Trophoblast cell (in vitro differentiated cells and primary cell): ENCODE measurements at places on chromosomes 2 and 18.

DNA sequence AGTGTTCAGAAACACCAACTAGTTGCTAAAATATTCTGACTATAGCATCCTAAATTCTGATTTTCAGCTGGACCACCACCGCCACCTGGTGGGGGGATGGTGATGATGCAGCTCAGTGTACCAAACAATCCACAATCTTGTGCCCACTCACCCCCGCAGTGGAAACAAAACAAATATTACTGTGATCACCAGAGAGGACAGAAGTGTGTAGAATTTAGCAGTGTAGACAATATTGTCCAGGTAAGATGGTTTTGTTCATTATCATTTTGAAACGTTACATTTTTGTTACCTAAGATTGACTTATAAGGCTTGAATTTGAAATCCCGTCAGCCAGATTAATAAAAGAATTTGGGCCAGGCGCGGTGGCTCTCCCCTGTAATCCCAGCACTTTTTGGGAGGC is 31.7 kb upstream of the UBXN4 start:
- H3K4me1 ChIP-seq, result no peaks in the 10 kb centered on the region
- DNase-seq, result peak; percentile 37
- no peak overlapping the region for H3K4me3 ChIP-seq
- H3K27me3 ChIP-seq, result no peaks in the 10 kb centered on the region
- H3K36me3 ChIP-seq, result no peaks in the 10 kb centered on the region
- no peak overlapping the region for H3K27ac ChIP-seq

DNA sequence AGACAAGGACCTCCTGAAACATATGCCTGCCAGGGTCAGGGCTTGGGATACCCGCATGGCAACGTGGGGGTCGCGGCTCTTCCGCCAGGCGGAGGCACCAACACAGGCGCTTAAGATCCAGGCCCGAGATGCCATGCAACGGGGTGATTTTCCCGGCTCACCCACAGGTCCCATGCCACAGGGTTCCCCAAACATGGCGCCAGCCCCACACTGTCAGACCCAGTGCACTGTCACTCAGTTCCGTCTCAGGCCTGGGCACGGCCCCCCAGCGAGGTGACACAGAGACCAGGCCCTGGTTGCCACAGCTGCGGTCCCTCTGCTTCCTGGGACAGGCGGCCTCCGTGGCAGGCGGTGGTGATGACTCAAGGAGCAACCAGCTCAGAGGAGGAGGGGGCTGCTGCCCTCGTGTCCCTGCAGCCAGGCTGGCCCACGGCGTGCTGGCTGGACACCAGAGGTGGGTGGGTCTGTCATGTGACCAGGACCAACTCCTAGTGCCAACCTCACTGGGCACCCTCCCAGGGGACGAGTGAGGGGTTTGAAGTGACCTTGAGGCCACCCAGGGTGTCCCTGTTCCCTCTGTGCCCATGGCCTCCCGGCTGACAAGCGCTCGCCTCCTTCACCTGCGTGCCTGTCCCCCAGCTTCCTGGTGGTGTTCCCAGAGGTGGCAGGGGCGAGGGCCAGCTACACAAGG is 4.9 kb downstream of the PDCD1 start:
- no peak for DNase-seq
- H3K27me3 ChIP-seq, result no peaks in the 10 kb centered on the region
- no peak overlapping the region for H3K27ac ChIP-seq
- no peaks in the 10 kb centered on the region for H3K36me3 ChIP-seq

DNA sequence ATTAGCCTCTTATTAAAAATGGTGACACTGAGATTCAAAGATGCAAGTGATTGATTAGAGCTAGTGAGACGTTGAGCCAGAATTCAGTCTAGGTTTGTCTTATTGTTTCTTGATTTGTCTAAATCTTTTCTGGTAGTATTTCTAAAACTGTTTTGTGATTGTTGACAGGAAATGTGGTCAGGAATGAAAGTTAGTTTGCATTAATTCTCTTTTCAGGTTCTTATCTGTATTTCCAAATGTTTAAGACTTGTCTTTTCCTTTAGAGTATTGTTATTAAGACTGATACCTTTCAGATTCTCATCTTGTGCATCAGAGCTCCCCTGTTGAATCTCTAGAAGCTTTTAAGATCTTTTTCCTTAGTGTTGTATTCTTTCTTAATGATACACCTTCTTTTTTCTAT is 89.3 kb downstream of the MBD5 start:
- no peaks in the 10 kb centered on the region for H3K36me3 ChIP-seq
- no peak overlapping the region for H3K27ac ChIP-seq

DNA sequence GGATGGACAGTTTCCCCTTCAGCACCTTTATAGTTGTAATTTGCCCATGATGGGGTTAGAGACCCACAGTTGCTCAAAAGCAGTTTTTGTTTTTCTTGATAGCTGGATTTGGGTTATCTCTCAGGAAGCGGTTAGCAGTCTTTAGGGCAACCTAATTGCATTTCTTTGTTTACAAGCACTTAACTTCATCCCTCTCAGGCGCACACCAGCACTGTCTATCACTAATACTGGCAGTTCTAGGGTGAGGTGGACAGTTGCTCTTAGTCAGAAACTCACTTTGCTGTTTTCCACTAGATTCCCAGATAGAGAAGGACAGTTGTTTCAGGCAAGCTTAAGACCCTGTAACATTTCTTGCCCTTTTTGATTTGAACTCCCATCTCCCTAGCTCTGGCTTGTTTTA is 146.0 kb downstream of the AGAP1 start:
- no peak for DNase-seq
- no peak overlapping the region for H3K4me3 ChIP-seq
- H3K27ac ChIP-seq, result no peak overlapping the region
- no peaks in the 10 kb centered on the region for H3K36me3 ChIP-seq
- no peaks in the 10 kb centered on the region for H3K27me3 ChIP-seq

DNA sequence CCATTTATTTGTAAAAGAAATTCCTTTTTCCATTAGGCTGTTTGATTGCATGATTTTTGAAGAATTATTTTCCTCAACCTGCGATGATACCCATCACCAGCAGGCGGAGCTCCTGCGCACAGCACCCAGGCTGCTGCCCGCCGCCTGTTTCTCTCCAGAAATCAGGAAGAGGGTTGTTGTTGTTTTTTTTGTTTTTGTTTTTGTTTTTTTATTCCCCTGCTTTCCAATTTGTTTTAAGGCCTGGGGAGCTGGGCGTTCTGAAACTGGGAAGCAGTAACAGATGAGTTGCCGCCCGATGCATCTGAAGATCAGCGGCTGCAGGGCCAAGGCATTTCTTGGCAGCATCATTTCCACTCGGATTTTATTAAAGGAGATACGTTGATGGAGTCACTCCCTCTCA is 132.1 kb downstream of the MBP start:
- peak; percentile 75 for DNase-seq
- H3K27me3 ChIP-seq, result no peaks in the 10 kb centered on the region
- H3K27ac ChIP-seq, result no peak overlapping the region
- H3K36me3 ChIP-seq, result no peaks in the 10 kb centered on the region
- H3K4me1 ChIP-seq, result no peaks in the 10 kb centered on the region

- no peaks in the 10 kb centered on the region for H3K36me3 ChIP-seq
- peaks cover 4% of the 10 kb centered on the region for H3K4me1 ChIP-seq
- H3K27me3 ChIP-seq, result no peaks in the 10 kb centered on the region
- H3K27ac ChIP-seq, result no peak overlapping the region
- H3K4me3 ChIP-seq, result no peak overlapping the region
Observed at GRCh38 chr2:79611448-79612016, 98.7 kb downstream of the CTNNA2 start.

DNA sequence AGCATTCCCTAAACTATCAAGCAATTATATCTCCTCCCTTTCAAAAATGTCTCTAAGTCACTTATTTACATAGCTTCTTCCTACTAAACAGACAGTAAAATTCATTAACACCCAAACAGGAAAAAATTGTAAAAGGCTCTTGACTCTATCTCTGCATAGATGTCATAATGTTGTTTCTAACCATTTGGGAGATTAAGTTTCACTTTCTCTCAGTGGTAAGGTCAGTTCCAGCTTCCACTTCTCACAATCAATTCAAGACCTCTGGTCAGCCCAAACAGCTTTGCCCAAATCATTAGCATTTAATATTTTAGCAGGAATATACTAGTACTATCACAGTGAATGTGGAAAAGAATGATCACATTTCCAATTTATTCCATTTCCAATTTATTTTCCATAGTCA is 374.3 kb upstream of the MC4R start:
- H3K27me3 ChIP-seq, result no peaks in the 10 kb centered on the region
- DNase-seq, result no peak
- no peak overlapping the region for H3K27ac ChIP-seq
- H3K36me3 ChIP-seq, result no peaks in the 10 kb centered on the region

- H3K36me3 ChIP-seq, result peaks cover 2% of the 10 kb centered on the region
- peaks cover 27% of the 10 kb centered on the region for H3K4me1 ChIP-seq
- peak overlapping the region; percentile 81 for H3K27ac ChIP-seq
- no peaks in the 10 kb centered on the region for H3K27me3 ChIP-seq
Observed at GRCh38 chr2:237885931-237886684, 26.7 kb downstream of the RAMP1 start.

DNA sequence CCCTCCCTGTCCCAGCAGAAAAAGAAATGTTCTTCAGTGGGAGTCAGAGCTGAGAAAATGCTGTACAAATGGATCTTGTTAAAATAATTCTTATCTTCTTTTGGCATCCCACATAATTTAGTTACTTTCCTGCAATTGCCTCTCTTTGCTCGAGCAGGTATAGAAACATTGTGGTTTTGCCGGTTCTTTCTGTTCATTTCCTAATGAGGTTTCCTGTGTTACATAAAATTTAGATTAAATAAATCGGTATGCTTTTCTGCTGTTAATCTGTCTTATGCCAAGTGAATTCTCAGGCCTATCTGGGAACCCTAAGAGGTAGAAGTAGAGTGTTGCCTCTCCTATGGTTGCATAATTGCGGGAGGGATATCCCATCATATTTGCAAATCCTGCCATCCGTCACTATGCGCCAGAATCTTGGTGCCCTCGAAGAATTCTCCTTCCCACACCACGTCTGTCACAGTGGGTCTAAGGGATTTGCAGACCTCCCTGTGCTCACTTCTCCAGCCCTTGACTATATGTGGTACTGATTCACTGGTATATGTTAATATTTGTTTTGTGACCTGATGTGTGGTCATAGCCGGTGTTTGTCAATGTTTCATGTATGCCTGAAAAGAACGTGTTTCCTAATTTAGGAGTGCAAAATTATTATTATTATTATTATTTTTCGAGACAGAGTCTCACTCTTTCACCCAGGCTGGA is 12.2 kb upstream of the HDAC4 start:
- H3K36me3 ChIP-seq, result no peaks in the 10 kb centered on the region
- H3K4me1 ChIP-seq, result no peaks in the 10 kb centered on the region
- DNase-seq, result no peak
- H3K27me3 ChIP-seq, result no peaks in the 10 kb centered on the region

- no peaks in the 10 kb centered on the region for H3K27me3 ChIP-seq
- H3K4me1 ChIP-seq, result no peaks in the 10 kb centered on the region
- H3K4me3 ChIP-seq, result no peak overlapping the region
- no peak overlapping the region for H3K27ac ChIP-seq
- DNase-seq, result no peak
- no peaks in the 10 kb centered on the region for H3K36me3 ChIP-seq
Observed at GRCh38 chr2:226184540-226184939, 615.1 kb downstream of the IRS1 start.

DNA sequence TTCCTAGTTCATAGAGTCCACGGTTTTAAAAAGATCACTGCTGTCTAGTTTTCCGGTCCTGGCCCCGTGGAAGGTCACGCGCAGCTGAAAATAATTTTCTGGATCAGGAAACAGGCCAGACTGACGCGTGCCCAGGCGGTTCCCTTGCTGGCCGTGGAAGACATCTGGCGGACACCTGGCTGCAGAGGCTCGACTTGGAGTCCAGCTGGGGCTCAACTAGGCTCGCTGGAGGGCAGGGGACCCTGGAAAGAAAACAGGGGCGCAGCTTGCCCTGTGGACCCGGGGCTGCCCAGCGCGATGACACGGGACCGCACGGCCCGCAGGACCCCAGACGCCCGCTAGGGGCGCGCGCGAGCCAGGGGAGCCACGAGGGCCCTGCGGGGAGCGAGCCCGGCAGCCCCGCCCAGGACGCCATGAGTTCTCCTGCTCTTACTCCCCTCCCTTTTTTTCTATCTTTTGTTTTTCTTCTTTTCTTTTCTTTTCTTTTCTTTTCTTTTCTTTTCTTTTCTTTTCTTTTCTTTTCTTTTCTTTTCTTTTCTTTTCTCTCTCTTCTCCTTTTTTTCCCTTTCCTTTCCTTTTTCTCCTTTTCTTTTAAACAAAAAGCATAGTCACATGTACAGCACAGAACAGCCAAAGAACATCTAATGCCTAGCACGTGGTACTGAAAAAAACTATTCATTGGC is 43.2 kb upstream of the UBE2F start:
- no peaks in the 10 kb centered on the region for H3K4me1 ChIP-seq
- no peak overlapping the region for H3K4me3 ChIP-seq
- peak; percentile 78 for DNase-seq
- no peak overlapping the region for H3K27ac ChIP-seq
- H3K36me3 ChIP-seq, result no peaks in the 10 kb centered on the region

DNA sequence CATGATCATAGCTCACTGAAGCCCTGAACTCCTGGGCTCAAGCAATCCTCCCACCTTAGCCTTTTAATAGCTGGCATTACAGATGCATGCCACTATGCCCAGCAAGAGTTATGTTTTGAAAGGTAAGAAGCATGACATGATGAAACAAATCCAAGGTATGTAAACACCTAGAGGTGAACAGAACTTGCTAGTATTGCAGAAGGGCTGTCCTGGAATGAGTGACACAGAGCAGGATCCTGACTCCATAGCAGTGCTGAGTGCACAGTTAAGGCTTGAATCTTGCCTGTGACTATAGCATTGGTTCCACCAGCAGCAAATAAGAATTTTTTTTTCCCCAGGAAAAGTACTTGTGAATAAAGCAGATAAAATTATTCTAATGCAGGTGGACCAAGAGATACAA is 309.5 kb downstream of the PIK3C3 start:
- no peak overlapping the region for H3K27ac ChIP-seq
- peaks cover 2% of the 10 kb centered on the region for H3K4me1 ChIP-seq
- no peak overlapping the region for H3K4me3 ChIP-seq
- H3K36me3 ChIP-seq, result no peaks in the 10 kb centered on the region
- H3K27me3 ChIP-seq, result no peaks in the 10 kb centered on the region
- DNase-seq, result no peak

GRCh38 chr2:88897715-88898114 is 206.2 kb downstream of the RPIA start:
- H3K4me1 ChIP-seq, result no peaks in the 10 kb centered on the region
- no peak for DNase-seq
- H3K27ac ChIP-seq, result no peak overlapping the region
- no peaks in the 10 kb centered on the region for H3K36me3 ChIP-seq
- H3K4me3 ChIP-seq, result no peak overlapping the region

DNA sequence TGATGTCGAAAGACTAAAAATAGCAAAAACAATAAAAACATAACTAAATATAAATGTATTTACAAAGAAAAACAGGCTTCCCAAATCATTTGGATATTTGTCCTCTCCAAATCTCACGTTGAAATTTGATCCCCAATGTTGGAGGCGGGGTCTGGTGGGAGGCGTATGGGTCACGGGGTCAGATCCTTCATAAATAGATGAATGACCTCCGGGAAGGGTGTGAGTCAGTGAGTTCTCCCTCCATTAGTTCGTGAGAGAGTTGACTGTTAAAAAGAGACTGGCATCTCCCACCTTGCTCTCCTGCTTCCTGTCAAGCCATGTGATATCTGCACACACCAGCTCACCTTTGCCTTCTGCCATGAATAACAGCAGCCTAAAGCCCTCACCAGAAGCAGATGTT is 703.0 kb downstream of the TMEM182 start:
- H3K27ac ChIP-seq, result no peak overlapping the region
- no peak for DNase-seq
- H3K4me3 ChIP-seq, result no peak overlapping the region
- H3K4me1 ChIP-seq, result no peaks in the 10 kb centered on the region
- no peaks in the 10 kb centered on the region for H3K27me3 ChIP-seq
